ENCODE measurements at places on chromosomes 5 and 9.

DNA sequence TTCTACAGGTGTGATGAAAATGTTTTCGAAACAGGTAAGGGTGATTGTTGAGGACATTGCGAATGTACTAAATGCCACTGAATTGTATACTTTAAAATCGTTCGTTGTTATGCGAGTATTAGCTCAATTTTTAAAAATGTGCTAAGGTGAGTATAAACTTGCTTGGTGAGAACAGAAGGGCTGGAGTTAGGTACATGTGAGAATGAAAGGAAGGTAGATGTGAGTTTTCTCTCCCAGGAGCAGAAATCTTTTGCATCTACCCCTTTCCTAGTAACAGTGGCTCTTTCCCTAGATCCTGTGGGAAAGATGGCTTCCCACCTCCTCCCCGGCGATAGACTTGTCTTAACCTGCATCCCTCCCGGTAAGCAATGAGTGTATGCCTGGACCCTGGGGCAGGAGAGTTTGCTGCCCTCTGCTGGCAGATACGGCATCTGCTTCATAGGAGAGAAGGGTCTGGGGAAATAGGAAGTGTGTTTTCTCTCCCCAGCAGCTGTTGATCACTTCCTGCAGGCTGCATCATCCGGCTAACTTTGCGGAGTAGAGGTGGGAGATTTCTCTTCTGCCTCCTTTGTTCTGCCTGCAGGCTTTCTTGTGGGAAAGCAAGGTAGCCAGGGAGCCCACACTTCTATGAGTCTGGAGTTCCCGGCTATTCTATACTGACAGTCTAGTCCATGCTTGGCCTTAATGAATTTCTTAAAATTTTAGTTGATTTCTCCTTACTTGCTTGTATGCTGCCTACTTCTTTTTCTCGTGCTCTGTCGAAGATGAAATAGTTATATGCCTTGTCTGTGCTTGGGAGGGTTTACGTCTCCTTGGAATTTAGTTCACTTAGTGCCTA, 373.3 kb upstream of the SEMA6A start:
- DNase-seq: peak; percentile 42

GRCh38 chr9:69030851-69031645, 4.5 kb upstream of the FXN start:
- no peak for DNase-seq

DNA sequence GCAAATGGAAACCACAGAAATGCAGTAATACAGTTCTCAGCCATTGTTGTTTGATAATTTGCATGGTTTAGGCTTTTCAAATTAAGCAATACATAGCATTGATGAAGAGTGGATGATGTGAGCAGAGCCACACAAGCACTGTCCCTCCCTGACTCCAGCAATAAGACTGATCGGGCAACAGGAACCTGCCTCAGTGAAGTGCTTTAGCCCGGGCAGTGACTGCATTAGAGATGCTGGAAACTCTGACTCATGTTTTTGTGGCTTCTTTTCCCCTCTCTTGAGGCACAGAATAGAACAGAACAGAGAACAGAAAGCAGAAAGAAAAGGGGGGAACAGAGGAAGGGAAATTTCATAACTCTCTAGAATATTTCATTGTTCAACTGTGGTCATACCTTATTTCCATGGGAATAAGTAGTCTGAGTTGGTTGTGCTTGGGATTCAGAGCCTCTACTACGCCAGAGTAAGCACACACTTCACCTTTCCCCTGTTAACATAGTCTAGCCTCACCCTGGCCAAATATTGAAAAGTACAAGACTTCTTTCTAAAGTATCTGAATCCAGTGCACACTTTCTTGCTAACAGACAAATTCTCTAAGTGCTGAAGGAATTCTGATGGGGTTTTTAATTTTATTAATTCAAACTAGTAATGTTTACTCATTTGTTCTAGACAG, 164.8 kb upstream of the VCAN start:
- DNase-seq: no peak

DNA sequence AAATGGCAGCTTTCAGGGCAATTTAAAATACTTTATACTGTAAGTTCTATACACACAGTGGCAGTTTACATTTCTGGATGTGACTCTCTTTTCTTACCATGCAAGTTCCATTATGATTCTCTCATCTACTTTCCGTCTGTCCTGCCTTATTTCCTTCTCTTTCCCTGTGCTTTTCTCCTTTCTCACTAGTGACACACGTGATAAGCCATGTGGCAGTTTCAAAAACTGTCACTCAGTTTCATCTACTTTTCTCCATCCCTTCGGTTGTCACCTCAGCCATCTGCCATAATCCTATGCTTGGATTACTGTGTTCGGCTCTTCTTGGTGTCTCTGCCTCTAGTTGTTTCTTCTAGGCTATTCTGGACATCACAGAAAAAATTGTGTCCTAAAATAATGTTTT, 46.8 kb upstream of the ATG10 start:
- no peak for DNase-seq

DNA sequence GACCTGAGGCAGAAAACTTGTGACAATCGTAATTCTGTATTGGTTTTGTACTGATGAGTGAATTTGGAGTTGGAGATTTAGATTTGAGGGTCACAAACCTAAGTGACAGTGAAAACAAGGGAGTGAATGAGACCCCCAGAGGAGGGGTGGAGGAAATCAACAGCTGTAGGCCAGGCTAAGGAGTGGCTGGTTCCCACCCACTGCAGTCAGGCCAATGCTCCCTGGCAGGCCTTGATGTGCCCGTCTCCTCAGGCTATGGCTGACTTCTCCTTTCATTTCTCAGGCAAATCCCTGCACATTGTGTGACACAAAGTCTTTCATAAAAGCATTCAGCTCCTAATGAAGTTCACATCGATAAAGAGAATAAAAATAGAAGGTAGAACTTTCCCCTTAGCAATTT, 557.6 kb downstream of the CETN3 start:
- DNase-seq: no peak

DNA sequence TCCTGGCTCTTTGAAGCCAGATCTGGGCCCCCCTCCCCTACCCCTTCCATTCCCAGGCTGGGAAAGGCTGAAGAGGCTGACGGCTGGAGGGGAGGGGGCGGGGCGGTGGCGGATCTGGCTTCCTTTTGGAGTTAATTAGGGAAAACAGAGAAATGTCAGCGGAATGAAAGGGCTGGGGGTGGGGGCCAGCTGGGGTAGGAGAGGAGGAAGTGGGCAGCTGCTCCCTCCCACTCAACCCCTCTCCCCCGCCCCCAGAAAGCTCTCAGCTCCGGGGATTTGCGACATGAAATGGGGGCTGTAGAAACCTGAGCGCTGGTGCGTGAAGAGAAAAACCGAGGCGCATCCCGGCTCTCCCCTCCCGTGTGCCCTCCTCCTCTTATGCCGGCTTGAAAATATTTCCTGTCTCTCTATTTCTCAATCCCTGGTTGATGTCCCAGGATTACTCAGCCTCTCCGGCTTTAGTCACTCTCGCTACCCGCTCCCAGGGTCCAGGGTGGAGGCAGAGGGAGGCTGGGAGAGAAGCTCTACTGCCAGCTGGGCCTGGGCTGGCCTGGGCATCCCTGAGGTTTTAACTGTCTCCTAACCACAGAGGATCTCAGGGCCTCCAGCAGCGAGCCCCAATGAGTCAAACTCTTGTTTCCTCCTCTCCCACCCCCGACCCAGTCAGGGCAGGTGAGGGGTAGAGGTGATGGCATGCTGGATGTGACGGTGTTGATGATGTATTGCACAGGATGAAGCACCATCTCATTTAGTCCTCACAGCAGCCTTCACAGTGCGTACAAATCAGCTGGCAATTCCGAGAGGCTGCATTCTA, 20.1 kb downstream of the PCDHGC5 start:
- DNase-seq: no peak

All from stimulated activated CD4-positive, alpha-beta T cell treated with anti-CD3 and anti-CD28 coated beads, Interleukin-4, amount 100 ng/mL, for 4 hours (primary cell).